ENCODE measurements at places on chromosomes 1 and 21.

- DNase-seq, result no peak
Observed at GRCh38 chr1:56302878-56303277, 276.5 kb downstream of the PLPP3 start.

DNA sequence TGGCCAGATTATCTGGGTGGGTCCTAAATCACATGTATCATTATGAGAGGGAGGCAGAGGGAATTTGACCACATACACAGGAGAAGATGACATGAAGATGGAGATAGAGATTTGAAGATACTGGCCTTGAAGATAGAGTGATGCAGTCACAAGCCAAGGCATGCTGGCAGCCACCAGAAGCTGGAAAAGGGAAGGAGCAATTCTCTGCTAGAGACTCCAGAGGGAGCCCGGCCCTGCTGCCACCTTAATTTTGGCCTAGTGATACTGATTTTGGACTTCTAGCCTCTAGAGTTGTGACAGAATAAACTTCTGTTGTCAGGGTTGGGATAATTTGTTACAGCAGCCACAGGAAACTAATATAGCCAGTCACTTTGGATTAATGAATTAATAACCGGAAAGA lies 2.2 kb upstream of the PRDM2 start:
- no peak for DNase-seq

DNA sequence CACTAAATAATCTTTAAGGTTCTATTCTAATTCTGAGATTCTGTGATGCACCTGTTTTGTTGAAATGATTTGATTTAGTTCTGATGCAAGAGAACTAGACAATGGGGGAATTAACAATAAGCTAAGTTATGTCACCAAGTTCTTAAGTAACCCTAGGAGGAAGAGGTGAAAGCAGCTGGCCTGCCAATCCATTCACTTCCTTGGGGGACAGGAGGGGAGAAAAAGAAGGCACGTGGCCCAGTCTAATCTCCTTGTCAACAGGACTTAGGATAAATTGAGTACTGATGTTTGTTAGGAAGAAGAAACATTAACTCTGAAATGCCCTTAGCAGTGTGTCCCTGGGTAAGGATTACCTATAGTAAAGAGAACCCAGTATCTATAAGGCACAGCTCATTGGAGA lies 36.9 kb downstream of the TLCD4 start:
- DNase-seq, result no peak

DNA sequence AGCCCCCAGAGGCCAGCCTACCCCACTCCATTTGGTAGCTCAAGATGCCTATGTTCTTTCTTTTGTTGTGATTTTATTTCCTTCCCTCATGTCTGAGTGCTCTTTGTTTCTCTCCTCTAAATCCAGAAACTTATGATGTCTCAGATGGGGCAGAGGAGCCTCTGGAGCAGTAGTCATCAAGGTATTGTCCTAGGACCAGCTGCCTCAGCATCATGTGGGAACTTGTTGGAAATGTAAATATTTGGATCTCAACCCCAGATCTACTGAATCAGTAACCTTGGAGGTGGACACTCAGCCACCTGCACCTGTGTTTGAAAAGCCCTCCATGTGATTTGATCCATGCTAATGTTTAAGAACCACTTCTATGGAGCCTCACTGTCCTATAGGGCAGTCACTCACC lies 593.1 kb upstream of the PLXNA2 start:
- no peak for DNase-seq

- DNase-seq, result no peak
Observed at GRCh38 chr1:206446688-206447421, 23.4 kb upstream of the IKBKE start.

DNA sequence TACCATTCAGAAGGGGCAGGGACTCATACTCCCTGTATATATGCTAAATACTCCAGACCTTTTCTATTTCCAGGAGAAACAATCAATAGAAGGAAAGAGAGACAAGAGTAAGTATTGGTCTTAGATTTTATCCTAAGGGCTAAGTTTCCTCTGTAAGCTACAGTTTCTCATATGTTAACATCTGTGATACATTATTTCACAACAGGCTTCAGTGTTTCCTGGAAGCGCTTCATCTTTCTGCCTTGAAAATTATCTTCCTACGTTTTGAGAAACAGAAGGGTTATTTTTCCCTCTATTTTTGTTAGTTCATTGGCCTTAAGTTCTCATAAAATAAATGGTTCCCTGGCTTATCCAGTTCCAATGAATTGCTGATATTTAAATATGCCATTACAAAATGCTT lies 15.6 kb downstream of the FMO1 start:
- DNase-seq, result no peak

DNA sequence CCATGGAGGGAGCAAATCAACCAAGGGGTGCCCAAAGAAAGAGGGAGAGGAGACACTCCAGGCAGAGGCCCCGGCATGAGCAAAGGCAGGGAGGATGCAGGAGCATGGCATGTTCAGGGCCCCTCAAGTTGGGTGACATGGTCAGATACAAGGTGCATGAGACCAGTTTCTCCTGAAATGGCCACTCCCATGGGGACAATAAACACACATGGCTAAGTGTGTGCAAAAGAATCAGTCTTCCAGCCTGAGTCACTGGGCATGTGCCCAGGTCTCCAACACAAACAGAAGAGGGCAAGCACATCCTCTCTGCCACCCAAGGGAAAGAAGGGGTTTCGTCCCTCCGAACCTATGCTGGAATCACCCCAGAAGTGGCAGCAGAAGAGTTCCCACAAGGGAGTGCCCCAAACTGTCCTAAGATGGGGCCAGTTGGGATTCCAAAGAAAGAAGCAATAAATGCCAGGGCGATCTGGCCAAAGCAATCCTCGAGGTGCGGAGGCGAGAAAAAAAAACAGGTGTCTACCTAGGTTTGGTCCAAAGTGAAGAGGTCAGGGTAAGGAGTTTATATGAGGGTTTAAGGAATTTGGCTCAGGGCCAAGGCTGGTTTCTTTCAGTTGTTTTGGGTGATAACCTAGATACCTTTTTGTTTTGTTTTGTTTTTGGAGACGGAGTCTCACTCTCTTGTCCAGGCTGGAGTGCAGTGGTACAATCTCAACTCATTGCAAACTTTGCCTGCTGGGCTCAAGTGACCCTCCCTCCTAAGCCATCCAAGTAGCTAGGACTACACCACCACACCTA lies 13.2 kb downstream of the CASP9 start:
- DNase-seq, result no peak

GRCh38 chr1:36115200-36115669 lies 9.8 kb downstream of the COL8A2 start:
- DNase-seq, result no peak

DNA sequence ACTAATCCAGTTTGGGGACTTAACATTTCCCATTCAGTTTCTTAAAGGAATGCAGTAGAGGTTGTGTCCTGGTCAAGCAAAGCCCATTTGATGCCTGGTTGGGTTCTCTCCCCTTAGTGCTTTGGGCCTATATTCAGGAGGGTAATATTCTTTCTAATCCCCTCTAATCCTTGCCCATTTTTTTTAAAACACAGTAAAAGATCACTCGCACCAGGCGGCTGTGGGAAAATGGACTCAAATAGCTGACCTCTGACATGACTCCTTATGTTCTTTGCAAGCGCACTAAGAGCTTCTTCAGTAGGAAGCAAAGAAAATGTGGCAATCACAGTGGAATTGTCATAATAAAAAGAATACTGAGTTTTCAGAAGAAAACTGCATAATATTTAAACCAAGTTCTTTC lies 49.9 kb downstream of the WNT2B start:
- DNase-seq, result no peak

DNA sequence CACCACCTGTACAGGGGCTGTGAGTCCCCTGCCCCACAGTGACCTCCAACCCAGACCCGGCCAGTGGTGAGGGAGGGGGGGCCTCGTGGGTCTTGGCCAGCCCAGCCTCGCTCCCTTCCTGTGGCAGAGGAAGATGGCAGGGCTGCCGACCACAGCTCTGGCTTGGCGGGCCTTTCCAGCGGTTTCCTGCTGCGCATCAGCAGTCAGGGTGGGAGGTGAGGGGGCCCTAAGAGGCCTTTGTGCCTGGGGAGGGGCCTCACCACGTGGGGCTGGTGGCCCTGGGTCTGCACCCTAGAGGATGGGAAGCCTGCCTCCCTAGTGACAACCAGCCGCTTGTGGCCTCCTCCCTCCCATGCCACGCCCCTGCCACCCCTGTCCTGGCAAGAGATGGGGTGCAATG lies 72.6 kb upstream of the ARHGEF16 start:
- no peak for DNase-seq

DNA sequence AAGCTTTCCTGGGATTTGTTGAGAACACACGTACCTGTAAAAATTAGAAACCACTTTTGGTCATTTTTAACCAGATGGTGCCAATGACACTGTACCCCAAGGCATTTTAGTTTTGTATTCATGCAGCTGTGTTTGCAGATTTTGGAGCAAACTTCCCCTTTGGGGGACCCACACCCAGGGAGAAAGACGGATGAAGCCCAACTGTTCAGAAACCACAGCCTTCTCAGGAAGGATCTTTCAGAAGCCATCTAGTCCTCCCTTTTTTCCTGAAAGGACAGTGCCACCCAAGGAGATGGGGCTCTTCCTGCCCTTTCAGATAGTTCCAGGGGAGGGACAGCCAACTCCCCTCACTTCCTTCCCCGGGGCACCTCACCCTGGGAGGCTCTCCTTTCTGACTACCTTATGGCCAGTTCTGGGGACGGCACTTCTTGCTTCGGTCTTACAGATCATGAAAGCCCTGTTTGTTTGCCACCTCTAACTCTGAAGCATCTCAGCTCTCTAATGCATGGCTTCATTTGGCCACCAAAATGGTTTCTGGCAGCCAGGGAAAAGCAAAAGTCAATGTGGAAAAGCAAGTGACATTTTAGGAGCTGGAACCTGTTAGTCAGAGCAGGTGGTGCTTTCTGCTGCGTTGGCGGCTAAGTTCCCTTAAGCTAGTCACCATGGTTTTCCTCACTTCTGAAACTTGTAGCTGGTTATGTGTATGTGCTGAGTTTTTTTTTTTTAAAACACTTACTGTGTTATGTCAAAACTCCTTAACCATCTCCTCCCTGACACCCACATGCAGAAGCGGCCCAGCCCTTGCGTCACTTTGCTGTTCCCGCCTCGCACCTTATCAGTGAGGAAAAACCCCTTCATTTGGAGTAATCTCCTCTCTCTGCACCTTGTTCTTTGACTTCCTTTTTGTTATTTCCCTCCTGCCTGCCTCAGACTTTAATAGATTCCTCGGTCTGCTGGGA lies 10.1 kb downstream of the TMCC2 start:
- peak; percentile 52 for DNase-seq

Data from activated naive CD8-positive, alpha-beta T cell treated with anti-CD3 and anti-CD28 coated beads, Interleukin-2, amount 50 U/mL, for 24 hours (primary cell).